ENCODE measurements at places on chromosomes 3 and 15.

DNA sequence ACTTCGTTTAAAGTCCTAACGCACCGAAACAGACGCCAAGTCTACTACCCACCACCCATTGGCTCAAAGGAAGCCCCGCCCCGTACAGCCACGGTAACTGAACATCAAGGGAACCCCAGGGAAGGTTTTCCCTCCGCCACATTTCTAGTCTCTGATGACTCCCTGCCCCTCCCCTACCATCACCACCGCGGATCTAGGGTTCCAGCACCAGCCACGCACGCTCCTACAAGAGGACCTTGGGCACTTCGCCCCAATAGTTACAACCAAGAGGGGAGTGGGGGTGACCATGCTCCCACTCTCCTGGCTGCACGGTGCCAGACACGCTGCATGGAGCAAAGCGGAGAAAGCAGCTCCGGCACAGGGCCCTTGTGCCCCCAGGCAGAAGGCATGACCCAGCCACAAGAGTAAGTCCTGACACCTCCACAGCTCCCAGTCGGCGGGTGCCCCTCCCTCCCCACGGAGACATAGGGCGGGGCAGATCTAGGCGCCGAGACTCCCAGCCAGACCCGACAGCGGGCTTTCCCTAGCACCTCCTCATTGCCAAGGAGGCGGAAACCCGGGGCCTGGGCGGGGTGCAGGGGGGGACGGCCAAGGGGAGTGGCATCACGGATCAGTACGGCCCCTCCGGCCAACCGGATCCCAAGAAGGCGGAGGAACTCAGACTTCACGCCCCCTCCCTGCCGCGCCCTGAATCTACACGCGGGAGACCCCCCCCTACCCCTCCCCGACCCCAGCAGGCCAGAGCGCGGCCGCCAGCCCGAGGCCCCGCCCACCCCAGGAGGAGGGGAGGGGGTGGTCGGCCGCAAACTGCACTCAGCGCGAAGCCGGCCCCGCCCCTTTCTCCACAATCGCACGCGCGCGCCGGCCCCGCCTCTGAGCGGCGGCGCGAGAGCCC, 936 bp downstream of the SIN3A start:
- peak; percentile 99 for DNase-seq

GRCh38 chr3:8962226-8962861, 928 bp downstream of the RAD18 start:
- DNase-seq = no peak

- DNase-seq = no peak
Observed at GRCh38 chr3:28856796-28857195, 424.1 kb upstream of the RBMS3 start.

DNA sequence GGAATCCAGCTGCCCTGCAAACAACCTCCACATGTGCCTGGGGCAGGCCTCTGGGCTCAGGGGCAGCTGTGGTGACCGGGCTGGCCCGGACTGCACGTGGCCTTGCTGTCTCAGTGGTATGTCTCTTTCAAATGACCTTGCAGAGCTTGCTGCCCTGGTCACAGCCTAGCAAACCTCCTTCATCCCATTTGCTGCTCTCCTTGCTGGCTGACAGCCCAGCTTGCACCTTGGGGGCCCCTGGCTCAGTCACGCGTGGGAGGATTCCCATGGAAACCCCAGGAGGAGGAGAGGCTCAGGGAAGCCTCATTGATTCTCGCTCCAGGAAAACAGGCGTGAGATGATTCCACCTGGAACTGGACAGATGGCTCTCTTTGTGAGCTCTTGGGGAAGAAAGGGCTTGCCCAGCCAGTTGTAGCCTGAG, 5.6 kb downstream of the SPSB4 start:
- DNase-seq = no peak

DNA sequence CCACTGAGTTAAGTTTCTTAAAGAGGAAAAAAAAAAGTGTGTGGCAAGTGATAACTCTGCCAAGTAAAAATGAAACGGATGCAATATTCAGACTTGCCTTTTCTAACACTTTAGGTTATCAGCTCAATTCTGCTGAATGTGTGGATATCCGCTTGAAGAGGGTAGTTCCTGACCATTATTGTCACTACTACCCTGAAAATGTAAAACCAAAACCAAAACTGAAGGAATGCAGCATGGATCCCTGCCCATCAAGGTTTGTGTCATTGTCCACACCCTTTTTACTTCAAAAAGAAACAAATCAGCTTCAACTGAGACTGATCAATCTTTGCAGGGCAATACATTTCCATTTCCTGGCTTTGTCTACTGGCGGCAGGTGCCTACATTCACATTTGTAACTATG, 236.1 kb downstream of the ADAMTSL3 start:
- no peak for DNase-seq

DNA sequence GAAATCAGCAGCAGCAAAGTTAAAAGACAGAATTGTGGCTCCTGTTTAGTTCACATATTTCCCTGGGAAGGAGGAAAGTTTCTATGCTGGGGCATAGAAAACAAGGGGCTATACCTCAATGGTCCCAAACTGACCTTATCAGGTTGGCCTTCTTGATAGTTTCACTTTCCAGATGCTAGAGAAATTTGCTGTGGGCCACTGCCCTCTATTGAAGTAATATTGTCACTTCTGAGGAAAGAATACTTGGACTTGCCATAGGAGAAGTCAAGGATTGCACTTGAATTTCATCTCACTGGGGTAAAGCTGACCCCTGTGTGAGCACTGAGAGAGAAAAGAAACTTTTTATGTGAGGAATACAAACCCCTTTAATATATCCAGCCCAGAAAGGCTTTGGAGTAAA, 49.3 kb upstream of the XCR1 start:
- peak; percentile 45 for DNase-seq

GRCh38 chr15:66774001-66774814, 72.2 kb downstream of the SMAD6 start:
- DNase-seq = peak; percentile 93

DNA sequence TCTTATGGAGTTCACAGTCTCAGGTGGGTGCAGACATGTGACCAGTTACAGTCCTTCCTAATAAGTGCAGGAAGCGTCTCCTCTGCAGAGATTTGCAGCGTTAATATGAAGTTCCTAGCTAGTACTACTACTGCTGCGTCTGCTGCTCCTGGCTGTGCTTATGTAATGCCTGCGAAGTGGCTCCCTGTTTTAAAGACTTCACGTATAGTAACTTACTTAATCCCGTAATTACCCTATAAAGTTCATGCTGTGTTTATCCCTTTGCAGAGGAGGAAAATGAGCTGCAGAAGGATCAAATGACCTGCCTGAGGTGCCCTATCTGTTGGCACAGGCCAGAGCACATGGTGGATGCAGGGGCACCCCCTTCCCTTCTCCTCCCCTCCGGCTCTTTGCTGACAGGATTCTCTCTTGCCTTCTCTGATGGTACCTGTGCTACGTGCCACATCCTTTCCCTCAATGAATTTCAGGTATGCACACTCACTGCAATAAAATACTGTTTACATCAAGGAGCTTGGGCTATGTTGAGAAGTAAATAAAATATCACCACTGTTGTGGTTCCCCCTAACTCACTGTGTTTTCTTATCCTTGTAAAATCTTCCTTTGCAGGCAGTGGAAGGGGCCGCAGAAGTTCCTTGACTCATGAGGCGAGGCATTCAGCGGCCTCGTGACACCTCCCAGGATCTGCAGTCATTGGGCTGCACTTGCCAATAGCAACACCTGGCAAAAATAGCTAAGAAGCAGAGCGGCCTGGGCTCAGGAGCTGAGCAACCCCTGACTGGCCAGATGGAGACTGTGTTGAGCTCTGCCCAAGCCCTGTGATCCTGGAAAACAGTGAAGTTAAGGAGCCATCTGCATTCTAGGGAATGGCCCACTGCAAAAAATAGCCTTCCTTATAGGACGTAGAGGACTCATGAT, 188.9 kb upstream of the ATP10A start:
- no peak for DNase-seq

- DNase-seq = no peak
Observed at GRCh38 chr3:125211523-125212090, 941 bp downstream of the SLC12A8 start.

GRCh38 chr15:72302955-72303354, 17.0 kb downstream of the CELF6 start:
- DNase-seq = no peak

DNA sequence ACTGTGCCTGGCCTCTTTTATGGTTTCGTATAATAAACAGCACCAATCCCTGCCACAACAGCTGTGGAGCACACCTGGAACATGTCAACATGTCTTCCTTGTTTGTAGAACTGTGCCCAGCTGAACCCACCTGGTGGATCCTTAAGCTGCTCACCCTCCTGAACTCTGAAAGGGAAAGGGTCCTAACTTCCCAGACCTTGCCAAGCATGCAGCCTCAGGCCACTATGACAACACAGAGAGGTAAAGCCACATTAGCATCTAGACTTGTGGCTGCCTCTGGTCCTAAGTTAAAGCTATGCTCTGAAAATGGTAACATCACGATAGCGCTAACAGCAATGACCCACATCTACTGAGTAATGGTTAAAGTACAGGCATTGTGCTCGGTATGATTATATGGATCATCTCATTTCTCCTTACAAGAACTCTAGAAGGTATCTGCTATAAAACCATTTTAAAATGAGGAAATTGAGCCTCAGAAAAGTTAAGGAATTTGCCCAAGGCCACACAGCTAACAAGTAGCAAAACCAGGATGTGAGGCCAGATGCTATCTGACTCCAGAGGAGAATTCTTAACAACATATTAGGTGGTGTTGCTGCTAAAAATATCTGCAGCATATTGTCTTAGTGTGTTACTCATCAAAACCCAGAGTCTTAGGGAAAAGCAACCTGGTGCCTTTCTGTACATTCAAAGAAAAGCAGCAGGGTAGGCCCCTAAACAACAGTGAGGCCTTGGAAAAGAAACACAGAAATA, 23.1 kb upstream of the HERC1 start:
- no peak for DNase-seq

GRCh38 chr3:51997172-51997571, 1.5 kb upstream of the RPL29 start:
- no peak for DNase-seq

DNA sequence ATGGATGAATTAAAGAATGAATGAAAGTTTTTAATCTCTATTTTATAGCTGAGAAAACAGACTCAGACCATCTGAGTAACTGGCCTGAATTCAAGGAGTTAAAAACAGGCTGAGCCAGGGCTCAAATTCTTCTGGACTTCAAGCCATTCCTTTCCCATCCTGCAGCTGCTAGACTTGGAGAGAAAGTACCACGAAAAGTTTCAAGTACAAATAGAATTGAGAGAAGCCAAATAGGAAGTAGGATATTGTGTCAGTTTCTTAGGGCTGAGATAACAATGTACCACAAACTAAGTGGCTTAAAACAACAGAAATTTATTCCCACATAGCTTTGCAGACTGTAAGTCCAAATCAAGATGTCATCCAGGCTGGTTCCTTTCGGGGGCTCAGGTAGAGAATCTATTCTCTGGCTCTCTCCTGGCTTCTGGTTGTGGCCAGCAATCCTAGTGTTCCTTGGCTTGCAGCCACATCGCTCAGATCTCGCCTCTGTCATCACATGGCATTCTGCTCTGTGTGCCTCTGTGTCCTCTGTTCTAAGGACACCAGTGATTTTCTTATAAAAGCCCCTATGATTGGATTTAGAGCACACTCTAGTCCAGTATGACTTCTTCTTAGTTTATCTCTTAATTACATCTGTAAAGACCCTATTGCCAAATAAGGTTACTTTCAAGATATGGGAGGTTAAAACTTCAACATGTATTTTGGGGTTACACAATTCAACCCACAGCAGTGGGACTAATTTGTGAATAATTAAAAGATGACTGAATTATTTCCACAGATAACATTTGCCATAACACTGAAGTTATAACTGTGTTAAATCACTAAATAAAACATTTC, 25.7 kb upstream of the GOLIM4 start:
- no peak for DNase-seq

DNA sequence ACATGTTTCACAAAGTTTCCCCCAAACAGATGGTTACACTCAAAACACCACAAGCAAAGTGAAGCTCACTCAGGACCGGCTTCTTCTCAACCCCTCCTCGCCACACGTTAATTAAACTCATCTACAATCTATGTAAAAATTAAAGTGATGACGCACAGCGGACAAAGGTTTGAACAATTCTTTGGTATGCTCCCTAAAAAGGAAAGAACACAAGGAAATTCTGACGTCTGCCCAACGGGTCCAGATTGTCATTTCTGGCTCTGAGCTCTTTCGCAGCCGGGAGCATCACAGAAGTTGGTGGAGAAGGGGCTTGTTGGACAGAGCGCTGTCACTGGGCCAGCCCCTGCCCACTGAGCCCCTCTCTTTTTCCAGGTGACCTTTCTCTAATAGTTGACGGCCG, 173.7 kb upstream of the CHRNA7 start:
- DNase-seq = no peak

DNA sequence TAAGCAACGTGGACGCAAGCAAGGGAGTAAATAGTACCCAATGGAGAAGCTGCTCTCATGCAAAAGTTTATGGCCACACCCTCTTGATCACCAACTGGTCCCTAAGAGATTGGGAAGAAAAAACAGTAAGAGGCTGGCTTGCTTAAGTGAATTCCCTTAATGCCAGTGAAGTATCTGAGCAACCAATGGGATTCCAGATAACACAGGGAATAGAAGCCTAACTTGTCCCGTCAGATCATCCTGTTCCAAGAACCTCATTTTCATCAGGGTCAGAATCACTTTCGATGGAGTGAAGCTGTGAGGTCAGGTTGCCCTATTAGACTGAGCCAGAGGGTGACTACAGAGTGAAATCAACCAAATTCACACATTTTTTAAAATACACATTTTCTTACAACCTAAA, 104.3 kb downstream of the CD47 start:
- peak; percentile 39 for DNase-seq

GRCh38 chr3:33139996-33140395, 26.2 kb downstream of the CRTAP start:
- DNase-seq = no peak

DNA sequence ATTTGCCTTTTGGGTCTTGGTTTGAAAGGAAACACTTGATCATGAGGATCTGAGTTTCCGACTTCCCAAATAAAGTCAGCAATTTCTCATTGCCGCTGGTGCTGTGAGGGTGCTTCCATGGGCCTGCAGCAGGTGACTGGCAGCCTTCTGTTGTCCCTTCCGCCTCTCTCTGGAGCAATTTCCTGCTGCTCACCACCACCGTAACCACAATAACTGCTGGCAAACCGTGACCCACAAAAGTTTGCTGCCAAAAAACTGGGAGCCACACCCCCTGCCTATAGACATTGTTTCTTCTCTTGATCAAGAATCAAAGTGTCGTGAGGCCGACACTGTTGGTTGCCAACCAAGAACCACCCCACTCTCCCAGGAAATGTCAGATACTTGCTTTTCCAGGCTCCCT, 164.0 kb downstream of the NR2F2 start:
- no peak for DNase-seq

GRCh38 chr15:66184936-66185790, 68.4 kb downstream of the MEGF11 start:
- DNase-seq = no peak

DNA sequence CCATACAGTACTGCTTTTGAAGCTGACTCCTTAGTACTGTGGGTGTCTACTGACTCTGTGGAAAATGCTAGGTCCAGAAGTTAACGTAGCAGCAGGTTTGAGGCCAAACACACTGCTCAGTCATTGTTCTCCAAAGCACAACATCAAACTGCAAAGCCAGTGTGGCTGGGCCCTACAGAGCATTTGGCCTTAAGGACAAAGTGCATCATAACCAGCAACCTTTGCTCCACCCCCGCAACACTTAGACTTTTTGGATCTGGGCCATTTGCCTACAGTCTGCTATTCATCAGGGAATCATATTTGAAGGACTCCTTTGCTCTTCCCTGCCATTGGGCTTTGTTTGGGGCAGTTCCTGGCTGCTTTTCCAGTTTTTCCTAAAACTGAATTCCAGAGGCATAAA, 43.1 kb upstream of the ARL6 start:
- DNase-seq = no peak
